ENCODE measurements at places on chromosomes 6 and 20. TPM values are rescaled to one million over a fixed set of nuclear protein-coding genes. Genes with fewer than 3 reads are reported as not detected.

GRCh38 chr6:148693882-148694484 is 52.8 kb upstream of the UST start:
- no peak for DNase-seq

GRCh38 chr6:140660295-140660694 is 1285.8 kb upstream of the CITED2 start:
- no peak for DNase-seq

DNA sequence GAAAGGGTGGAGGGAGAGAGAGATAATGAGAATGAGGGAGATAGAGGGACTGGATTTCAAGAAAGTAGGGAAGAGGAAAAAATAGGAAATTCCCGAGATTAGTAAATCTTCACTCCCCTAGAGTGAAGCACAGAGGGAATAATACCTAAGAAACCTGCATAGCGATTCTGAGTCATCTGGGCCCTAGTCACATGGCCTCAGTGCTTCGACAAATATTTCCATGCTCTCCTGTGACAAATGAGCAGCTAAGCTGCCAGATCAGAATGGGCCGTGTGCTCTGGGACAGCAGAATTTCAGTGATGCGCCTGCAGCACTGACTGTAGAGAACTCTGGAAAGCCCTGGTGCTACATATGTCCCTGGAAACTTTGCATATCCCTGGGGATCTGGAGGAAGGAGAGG is 48.6 kb upstream of the GRIK2 start:
- no peak for DNase-seq

DNA sequence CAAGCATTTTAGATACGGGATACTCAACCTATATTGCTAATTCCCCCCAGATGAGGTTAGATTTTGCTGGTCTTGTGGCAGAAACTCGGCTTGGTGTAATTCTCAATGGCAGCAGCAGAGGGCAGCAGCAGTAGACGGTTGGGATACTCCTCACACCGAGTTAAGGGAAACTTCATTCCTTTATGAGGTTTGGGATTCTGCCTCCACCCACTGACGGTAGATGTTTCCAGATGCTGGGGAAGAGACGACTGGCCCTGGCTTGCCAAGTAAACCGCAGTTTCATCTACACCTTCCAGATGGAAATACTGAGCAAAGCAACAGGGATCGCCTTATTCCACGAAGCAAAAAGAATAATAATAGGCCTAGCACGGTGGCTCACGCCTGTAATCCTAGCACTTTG is 8.2 kb upstream of the TBC1D7 start:
- peak; percentile 40 for DNase-seq

DNA sequence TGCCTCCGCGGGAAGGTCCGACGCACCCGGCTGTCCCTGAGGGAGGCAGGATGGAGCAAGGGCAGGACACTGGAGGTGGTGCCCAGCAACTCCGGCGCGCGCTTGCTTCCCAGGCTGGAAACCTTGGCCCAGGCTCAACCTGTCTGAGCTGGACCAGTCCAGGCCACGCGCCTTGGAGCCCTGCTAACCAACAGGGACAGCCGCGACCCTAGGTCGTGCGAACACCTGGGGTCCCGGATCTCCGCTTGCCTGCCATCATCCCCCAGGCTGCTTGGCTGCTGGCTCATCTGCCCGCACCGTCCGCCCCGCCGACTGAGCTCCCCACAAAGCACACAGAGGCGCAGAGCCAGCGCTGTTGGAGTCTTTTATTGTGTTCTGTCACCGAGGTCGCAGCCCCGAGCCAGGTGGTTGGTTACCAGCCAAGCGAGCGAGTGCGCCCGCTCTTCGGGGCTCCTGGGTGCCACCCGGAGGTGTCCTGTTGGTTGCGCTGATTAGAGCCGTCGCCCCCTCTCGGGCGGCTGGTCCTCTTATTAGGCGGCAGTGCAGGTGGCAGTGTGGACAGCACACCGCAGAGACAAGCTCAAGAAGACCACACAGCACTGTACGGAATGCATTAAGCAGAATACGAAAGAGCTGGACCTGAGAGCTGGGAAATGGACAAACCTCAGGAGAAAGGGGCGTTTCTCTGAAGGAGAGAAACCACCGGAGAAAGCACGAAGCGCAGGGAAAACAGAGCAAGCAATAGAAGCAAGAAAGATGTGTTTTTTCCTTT is 3.8 kb downstream of the COL12A1 start:
- peak; percentile 34 for DNase-seq

GRCh38 chr6:132115714-132116366 is 164.7 kb upstream of the CCN2 start:
- DNase-seq = no peak

DNA sequence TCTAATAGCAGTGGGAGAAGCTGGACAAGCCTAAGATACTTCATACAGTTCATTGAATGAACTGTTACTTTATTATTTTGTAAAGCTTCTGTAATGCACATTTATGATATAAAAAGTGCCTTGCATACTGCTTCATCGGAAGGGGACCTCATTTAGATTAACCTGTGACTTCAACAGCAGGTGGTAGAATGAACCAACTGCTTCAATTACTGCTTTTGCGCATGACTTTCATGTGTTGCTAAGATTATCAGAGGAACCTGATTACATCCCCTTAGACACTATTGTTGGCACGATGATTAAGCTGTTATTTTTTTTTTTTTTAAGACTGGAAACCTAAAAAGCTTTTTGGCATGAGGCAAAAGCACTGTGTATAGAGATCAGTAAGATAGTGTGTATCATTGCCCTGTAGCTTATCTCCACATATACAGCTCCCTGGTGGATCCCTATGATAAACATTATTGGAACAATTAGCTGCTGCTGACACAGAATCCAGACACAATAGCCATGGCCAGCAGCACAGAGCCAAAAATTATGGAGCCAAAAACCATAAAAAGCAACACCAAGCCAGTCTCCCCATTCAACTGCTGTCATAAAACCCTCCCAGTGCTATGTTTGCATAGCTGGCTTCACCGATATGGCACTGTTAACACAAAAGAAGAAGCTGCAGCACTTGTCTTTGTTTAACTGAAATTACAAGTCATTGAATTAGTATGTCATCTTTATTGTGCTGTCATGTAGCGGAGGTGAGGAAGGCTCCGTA is 731.6 kb upstream of the MMS22L start:
- no peak for DNase-seq

- DNase-seq = no peak
These were observed 33.7 kb downstream of the SPTLC3 start for GRCh38 chr20:13042458-13042794.

DNA sequence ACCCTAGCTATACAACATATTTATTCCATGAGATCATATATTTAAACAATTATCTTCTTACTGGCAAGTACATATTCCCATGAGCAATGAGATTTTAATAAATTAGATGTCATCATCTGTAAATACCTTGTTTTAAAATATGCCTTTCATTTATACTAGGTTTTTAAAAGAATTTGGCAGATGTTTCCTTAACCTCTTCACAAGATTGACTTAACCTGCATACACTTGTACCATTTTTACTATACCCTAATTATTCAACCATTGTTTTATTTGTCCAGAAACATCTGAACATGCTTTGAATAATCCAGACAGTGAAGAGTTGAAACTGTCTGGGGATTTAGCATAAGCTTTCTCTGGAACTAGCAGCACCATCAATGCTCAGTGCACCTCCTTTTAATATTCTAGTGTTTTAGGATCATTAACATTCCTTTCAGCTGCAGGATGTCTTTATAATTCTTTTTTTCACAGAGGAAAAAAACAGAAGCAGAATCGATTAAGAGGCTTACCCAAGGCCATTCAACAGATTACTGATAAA is 188.0 kb upstream of the TENT5A start:
- DNase-seq = no peak

- no peak for DNase-seq
These were observed 35.5 kb downstream of the FAM8A1 start for GRCh38 chr6:17635568-17635967.

GRCh38 chr20:37686762-37687477 is 6.9 kb upstream of the CTNNBL1 start:
- no peak for DNase-seq

DNA sequence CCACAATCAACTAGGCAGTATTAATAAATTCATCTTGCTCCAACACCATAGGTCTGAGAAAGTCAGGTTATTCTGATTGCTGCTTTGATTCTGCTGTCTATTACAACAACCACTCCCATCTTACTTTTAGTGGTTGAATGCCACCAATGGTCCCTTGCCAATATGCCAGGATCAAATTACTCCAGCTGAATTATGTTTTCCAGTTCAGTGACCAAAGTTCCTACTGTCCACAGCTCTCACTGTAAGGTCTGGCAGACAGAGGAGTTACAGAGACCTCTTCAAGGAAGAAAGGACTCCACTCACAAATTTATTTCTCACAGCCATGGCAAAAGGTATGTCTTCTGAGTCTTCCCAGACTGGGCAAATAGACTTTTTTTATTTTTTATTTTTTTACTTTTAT is 557.0 kb downstream of the HAO1 start:
- DNase-seq = no peak

DNA sequence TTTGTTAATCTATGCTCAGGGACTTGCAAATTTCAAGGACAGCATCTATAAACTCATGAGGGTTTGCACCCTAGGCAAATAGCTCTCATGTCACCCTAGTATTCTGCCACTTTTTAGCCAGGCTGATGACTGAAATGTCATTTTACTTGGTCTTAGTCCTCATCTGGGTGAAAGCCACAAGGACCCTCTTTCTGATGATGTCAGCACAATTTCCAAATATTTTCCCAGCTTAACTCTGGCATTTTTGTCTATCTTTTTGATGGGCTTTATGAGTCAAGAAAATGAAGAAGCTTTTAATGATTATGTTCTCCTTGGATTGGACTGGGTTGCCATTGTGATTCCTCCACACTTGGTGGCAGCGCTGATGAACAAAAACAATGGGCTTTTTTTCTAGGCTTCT is 420.1 kb upstream of the BTBD3 start:
- DNase-seq = no peak

- DNase-seq = no peak
These were observed 8.0 kb downstream of the HTR1B start for GRCh38 chr6:77455271-77455670.

GRCh38 chr6:31528821-31529328 is at the start of gene MCCD1:
MCCD1 (plus strand) TSS chr6:31528962; CDS start chr6:31529015, 53 bp downstream.
- DNase-seq = no peak

DNA sequence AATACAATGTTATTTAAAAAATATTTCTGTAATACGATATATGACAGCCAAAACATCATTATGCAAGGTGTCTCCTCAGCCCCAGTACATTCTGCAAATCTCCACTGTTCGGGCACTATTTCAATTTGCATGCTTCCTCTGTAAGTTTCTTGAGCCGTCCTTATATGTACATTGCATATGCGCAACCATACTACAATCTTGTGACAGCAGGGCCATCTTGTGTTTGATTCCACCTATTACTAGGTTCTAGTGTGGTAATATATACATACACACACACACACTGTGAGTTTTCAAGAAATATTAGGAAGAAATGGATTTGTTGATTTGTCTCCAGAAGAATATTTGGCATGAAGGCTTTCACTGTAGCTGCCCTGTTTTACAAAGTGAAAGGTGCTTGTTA is 9.8 kb downstream of the LYRM4 start:
- DNase-seq = no peak

DNA sequence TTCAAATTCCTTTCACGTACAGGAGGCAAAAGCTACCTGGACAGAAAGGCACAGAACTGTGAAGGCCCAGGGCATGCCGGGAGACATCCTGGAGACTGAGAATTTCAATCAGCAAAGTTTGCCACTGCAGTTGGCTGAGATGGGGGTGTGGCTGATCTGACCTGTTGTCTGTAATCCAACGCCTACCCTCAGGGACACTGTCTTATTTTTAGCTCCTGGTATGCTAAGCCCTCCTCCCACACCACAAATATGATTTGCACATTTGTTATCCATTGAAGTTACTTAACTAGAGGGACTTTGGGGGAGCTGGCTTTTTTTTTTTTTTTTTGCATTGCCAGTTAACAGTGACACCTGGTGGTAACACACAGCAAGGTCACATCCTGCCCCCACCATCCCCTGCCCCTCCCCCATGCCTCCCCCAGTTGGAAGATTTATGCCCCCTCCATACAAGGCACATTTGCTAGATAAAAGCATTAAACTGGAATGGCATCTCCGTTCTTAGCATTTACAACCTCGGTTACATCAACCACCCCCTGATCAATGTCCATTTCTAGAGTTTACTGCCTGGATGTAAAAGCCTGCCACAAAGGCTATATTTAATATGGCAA is 40.4 kb downstream of the TTI1 start:
- DNase-seq = no peak

- DNase-seq = no peak
These were observed 110.3 kb upstream of the CEP85L start for GRCh38 chr6:118761645-118762044.

GRCh38 chr20:13819885-13820645 is 35.2 kb downstream of the NDUFAF5 start:
- peak; percentile 33 for DNase-seq

GRCh38 chr6:168934660-168935627 is 318.7 kb downstream of the THBS2 start:
- DNase-seq = no peak

- no peak for DNase-seq
These were observed 317.6 kb upstream of the TSHZ2 start for GRCh38 chr20:52654567-52654966.

DNA sequence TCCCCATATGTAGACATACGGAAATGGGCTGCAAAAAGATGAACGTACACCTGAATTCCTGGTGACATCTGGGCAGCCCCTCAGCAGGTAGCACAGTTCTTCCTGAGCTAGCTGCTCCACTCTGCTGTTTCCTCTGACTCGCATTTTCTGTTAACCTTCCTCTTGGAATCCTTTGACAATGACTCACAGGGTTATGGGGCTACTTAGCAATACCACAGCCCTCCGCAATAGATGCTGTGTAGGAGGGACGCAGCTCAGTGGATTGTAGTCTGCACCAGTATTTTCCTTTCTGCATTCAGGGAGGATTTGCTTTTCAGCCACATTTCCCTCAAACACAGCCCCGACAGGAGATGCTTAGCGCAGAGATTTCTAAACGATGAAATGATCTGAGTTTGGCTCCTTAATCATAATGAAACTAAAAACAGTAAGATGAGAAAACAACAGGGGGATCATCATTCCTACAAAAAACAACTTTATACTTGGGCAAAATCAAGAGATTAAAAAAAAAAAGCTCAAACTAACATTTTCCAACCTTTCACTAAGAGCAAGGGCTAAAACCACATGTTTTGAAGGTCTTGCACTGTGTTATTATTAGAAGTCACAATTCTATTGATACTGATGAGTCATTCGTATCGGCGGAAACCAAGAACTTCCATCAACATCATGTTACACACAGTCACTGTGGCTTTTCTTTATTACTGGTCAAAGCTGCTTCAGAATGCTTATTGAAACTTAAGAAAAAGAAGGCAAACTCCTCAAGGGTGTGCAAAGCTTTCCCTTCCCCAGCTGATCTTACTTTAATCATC is 12.2 kb downstream of the BACH2 start:
- DNase-seq = no peak

- DNase-seq = no peak
These were observed 150.7 kb downstream of the FRK start for GRCh38 chr6:115909923-115910546.

GRCh38 chr6:13412639-13413465 is 74.5 kb downstream of the GFOD1 start:
- no peak for DNase-seq

THBS2 gene
- total RNA-seq = 6.5 TPM

PGC gene
- total RNA-seq = under 0.01 TPM

CLPSL2 gene
- not detected for total RNA-seq

RBBP9 gene
- 26.5 TPM for total RNA-seq

LRFN2 gene
- total RNA-seq = 24.1 TPM

NR2E1 gene
- total RNA-seq = 6.1 TPM

ADGRB3 gene
- 158 TPM for total RNA-seq

ECT2L gene
- 0.82 TPM for total RNA-seq

E2F3 gene
- total RNA-seq = 4.1 TPM

TFAP2D gene
- total RNA-seq = 2.9 TPM

GMDS gene
- 5.3 TPM for total RNA-seq

ANKEF1 gene
- 4.1 TPM for total RNA-seq
